PC-3 (cell line): ENCODE measurements at places on chromosomes 12 and 14. TPM values are rescaled to one million over a fixed set of nuclear protein-coding genes. Genes with fewer than 3 reads are reported as not detected.

SAMD15 gene
- 1.2 and 6.2 TPM in 2 replicates for total RNA-seq

WNT1 gene
- total RNA-seq: not detected in 2 replicates

CCDC177 gene
- total RNA-seq: not detected in 2 replicates

- DNase-seq: no peak
Measured at GRCh38 chr12:89863493-89863938, 154.9 kb upstream of the ATP2B1 start.

DNA sequence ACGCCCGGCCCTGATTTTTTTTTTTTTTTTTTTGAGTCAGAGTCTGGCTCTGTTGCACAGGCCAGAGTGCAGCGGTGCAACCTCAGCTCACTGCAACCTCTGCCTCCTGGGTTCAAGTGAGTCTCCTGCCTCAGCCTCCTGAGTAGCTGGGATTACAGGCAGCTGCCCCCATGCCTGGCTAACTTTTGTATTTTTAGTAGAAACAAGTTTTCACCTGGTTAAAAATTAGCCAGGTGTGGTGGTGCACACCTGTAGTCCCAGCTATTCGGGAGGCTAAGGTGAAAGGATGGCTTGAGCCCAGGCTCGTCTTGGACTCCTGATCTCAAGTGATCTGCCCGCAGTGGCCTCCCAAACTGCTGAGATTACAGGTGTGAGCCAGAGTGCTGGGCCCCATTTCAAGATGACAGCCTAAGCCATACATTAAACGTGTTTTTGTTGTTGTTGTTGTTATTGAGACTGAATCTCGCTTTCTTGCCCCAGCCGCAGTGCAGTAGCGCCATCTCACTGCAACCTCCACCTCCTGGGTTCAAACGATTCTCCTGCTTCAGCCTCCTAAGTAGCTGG lies 42.7 kb upstream of the EAPP start:
- DNase-seq: no peak

DNA sequence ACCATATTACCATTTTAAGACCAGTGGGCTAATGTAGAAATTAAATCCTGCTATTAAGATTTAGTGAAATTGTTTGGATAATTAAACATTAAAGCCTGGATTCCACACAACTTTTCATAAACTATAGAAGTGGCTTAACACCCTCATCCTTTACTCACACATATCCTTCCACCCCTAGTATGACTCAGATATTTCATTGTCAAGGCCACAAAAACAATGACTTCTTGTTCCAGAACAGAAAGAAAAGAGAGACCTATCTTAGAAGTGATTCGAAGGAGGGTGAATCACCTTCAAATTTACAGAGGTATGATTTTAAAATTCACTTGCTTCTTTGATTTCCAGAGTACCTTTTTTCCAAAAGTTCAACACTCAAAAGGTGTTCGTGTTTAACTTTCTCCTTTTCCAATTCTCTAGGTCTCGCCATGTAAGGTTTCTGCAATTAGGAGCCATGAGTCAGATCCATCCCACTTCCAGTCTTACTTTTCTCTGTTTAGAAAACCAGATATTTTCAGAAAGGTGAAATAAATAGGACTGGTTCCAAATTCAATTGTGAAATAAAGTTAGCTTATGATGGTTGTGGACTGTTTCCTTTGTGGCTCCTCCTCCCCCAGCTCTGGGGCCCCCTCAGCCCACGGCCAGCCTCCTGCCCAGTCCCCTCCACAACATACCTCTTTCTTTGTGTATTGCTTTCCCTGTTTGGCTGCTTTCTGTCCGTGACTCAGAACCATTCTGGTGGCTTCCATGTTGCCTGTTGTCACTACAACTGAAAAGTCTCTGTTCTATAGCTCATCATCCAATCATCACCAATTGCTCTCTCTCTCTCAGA lies 24.6 kb upstream of the MGP start:
- peak; percentile 67 for DNase-seq

DNA sequence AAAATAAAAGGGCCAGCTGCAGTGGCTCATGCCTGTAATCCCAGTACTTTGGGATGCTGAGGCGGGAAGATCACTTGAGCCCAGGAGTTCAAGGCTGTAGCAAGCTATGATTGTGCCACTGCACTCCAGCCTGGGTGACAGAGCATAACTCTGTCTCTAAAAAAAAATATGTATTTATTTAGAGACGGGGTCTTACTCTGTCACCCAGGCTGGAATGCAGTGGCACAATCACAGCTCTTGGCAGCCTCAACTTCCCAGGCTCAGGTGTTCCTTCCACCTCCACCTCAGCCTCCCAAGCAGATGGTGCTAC lies 179.3 kb upstream of the ATF7IP start:
- no peak for DNase-seq

GRCh38 chr12:92769124-92769901 lies 66.5 kb downstream of the PLEKHG7 start:
- DNase-seq: no peak

GRCh38 chr12:107515446-107515958 lies 170.1 kb upstream of the PWP1 start:
- peak; percentile 98 for DNase-seq

GRCh38 chr14:23104591-23105347 lies at the start of gene CIROP:
TSS of gene CIROP (minus strand) at chr14:23104989. CDS start at chr14:23104920, 69 bp downstream.
- no peak for DNase-seq
